Activated CD8-positive, alpha-beta memory T cell treated with anti-CD3 and anti-CD28 coated beads for 24 hours (primary cell): ENCODE measurements at places on chromosomes 16 and 17.

- no peak for DNase-seq
Observed at GRCh38 chr16:53565296-53565863, 62.4 kb upstream of the AKTIP start.

DNA sequence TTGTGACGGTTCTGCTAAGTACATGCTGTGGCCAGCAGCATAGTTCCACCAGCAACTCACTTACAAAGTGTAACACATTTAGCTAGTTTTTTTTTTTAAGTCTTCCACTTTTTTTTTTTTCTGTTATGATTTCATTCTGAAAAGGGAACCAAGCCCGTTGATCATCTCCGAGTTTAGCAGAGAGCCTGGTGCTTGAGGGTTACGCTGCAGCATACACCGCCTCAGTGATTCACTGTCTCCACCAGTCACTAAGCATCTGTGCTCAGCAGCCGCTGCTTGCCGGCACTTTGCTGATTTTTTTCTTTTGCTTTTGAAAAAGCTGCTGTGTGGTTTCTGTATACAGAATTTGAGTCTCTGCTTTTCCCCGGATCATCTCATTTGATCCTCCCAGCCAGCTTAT, 194.5 kb upstream of the CDH13 start:
- no peak for DNase-seq

DNA sequence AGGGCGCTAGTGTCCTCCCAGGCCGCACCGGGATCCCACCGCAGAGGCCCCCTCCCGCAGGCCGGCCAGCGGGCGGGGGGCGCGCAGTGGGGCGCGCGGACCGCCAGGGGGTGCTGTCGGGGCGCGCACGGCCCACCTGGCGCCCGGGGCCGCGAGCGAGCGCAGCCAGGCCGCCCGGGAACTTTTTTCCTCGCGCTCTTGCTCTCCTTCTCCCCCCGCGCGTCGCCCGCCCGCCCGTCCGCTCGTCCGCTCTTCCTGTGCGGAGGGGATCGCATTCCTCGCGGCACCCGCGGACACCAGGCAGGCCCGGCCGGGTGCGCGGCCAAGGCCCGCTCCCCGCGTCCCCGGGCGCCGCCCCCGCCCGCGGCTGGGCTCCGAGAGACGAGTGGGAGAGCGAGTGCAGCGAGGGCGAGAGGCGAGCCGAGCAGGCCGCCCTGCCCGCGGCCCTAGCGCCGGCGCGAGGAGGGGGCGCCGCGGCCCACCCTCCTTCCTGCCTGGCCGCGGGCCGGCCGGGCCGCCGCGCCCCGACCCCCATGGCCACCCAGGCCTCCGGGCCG, at the start of gene RAI1:
TSS of gene RAI1 (plus strand) at position 272 of the 557 bp plus-strand sequence. CDS start 111,491 bp downstream, outside the sequence.
- peak; percentile 90 for DNase-seq

GRCh38 chr16:31148896-31149295, 970 bp downstream of the PRSS36 start:
- no peak for DNase-seq

DNA sequence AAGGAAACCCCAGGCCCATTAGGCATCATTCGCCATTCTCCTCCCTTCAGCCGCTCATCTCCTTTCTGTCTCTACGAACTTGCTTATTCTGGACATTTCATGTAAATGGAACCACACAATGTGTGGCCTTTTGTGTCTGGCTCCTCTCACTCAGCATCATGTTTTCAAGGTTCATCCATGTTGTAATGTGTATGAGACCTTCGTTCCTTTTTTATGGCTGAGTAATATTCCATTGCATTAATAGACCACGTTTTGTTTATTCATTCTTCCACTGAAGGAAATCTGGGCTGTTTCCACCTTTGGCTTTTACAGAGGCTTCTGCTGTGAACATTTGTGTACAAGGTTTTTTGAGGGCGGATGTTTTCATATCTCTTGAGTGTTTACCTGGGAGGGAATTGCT, 3.2 kb downstream of the CRISPLD2 start:
- no peak for DNase-seq

DNA sequence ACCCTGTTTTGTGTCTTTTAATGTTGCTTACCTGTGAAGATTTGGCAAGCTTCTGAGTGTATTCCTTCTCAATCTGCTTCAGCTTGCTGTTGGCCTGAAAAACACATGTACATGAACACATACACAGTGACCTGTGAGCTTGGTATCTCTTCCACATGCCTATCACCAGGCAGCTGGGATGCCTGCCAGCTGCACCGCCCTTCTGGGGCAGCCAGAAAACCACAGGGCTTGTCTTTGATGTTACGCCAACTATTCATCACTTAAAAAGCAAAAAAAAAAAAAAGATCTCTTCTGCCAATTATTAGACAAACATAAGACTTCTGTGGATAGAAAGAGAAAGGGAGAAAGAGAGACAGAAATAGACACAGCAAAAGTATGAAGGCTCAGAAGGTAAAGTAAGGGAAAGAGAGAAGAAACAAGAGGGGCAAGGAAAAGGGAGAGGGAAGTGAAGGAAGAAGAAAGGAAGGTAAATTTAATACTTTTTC, 189.2 kb upstream of the AXIN2 start:
- peak; percentile 66 for DNase-seq

GRCh38 chr17:9521062-9521461, 54.6 kb downstream of the STX8 start:
- DNase-seq: no peak

- DNase-seq: no peak
Observed at GRCh38 chr17:16506188-16506587, 14.2 kb upstream of the LRRC75A start.

GRCh38 chr16:8376858-8377257, 213.5 kb downstream of the TMEM114 start:
- no peak for DNase-seq

DNA sequence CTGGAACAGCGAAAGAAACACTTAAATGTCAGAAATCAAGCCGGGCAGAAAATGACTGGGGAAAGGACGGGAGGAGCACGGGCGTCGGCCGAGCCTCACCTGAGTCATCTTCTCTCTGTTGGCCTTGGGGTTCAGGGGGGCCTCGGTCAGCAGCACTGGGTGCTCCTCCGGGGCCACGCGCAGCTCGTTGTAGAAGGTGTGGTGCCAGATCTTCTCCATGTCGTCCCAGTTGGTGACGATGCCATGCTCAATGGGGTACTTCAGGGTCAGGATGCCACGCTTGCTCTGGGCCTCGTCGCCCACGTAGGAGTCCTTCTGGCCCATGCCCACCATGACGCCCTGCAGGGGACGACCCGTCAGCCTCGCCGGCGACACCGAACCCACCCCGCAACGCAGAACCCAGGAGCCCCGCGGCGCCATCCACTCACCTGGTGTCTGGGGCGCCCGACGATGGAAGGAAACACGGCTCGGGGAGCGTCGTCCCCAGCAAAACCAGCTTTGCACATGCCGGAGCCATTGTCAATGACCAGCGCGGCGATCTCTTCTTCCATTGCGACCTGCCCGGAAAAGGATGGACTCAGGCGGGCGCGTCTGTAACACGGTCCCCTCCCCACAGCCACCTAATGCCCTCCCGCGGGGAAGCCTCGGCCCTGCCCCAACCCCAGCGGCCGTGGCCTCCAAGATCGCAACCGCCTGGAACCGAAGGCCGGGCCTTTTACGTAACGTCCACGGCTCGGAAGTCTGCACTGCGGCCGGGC, 616 bp downstream of the ACTG1 start:
- no peak for DNase-seq

DNA sequence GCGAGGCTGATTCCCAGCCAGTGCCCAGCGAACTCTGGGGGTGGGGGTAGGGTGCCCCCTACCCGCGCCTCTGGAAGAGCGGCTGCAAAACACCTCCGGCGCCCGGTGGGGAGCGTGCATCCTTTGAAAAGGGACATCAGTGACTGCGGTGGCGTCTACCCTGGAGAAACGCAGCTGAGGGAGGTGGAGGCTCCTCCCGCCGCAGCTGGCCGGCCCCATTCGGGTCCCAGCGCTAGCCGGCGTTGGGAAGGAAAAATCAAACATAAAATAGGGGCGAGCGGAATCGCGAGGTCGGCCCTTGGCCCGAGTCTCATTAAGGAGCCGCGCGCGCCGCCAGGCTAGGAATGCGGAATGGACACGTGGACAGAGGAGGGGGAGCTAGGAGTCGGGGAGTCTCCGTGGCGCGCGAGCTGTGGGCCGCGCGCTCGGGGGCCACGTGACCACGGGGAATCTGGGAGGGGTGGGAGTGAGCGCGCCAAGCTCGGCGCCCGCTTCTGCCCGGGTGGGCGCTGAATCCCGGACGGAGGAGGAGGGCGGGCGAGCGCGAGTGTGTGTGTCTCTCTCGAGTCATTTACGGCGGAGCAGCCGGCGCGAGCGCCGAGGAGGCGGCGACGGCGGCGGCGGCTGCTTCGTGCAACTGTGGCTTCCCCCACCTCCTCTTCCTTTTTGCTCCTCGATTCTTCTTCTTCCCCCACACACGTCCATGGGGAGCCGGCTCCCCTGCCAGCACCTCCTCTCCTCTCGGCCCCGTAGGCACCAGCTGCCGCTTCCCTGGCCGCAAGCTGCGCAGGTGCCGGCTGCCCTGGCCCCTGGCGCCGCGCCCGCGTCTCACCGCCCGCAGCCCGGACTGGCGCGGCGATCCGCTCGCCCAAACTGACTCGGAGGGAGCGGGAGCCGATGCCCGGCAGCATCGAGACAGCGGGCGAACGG, at the start of gene TMEM132E:
TSS of gene TMEM132E (plus strand) at position 566 of the 930 bp plus-strand sequence. CDS start 1,495 bp downstream, outside the sequence.
- peak; percentile 64 for DNase-seq

GRCh38 chr16:27445502-27446175, 43.7 kb downstream of the IL21R start:
- DNase-seq: no peak

GRCh38 chr17:44884941-44885340, 14.3 kb downstream of the EFTUD2 start:
- no peak for DNase-seq

- DNase-seq: no peak
Observed at GRCh38 chr17:52789829-52790228, 631.3 kb upstream of the CA10 start.

GRCh38 chr17:46908068-46908737, 14.8 kb upstream of the GOSR2 start:
- no peak for DNase-seq

DNA sequence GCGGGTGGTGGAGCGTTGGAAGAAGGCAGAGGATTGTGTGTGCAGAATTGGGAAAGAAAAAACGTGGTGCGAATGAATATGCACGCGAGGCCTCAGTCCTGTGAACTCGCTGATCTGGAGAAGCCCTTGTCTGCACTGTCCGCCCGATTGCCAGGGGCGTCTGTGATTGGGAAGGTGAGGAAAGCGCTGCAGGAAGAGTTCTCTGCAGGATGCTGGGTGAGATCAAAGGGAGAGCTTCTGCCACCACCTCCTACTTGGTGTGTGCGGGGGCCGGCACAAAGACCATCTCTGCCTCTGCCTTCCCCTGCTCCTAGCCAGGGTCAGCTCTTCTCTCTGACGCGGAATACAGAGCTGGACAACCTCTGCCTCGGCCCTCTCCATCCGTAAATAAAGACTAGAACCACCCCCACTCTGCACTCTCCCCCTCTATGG, 841 bp upstream of the RAB5C start:
- DNase-seq: no peak

- DNase-seq: peak; percentile 72
Observed at GRCh38 chr16:11088074-11088730, 143.8 kb downstream of the CLEC16A start.

- no peak for DNase-seq
Observed at GRCh38 chr17:10803830-10804475, at the start of gene TMEM238L. TMEM238L (minus strand) TSS chr17:10804099; CDS start chr17:10803963, 136 bp downstream.

- DNase-seq: no peak
Observed at GRCh38 chr16:11306381-11306780, 25.3 kb upstream of the PRM1 start.

DNA sequence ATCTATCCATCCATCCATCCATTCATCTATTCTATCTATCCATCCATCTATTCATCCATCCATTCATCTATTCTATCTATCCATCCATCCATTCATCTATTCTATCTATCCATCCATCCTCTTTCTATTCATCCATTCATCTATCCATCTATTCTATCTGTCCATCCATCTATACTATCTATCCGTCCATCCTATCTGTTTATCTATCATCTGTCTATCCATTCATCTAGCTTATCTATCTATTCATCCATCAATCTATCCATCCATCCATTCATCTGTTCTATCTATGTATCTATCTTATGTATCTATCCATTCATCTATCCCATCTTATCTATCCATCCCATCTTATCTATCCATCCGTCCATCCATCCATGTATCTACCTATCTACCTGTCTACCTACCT, 8.8 kb downstream of the RNF213 start:
- no peak for DNase-seq

GRCh38 chr17:82328141-82328993, 5.2 kb downstream of the SECTM1 start:
- no peak for DNase-seq

- no peak for DNase-seq
Observed at GRCh38 chr17:21459536-21459935, 83.4 kb downstream of the KCNJ12 start.

- no peak for DNase-seq
Observed at GRCh38 chr16:17106243-17106791, 364.4 kb downstream of the XYLT1 start.

GRCh38 chr16:24943471-24943870, 71.7 kb downstream of the ARHGAP17 start:
- no peak for DNase-seq

DNA sequence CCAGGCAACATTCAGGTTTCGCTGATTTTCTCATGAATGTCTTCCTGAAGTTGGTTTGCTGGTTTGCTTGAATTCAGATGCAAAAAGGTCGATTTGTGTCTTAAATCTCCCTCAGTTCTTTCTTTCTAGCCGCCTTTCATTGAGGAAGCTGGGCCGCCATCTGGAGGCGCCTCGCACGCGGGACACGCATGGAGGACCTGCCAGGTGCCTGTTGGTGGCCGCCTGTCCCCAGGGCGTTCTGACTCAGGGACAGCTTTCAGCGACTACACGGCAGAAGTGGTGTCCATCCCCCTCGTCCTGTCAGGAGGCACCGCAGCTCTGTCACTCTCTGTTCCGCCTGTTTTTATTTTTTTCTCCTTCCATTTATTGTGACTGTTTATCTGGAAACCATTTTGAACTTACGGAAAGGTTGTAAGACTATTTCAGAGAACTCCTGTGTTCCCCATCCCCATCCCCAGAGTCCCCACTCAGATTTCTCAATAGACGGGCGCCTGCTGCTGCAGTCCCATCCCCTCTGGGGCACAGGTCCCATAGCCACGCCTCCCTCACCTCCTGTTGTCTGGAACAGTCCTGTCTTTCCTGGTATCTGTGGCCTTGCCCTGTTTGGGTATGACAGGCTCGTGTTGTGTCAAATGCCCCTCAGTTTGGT, 33.2 kb downstream of the COX4I1 start:
- DNase-seq: no peak

DNA sequence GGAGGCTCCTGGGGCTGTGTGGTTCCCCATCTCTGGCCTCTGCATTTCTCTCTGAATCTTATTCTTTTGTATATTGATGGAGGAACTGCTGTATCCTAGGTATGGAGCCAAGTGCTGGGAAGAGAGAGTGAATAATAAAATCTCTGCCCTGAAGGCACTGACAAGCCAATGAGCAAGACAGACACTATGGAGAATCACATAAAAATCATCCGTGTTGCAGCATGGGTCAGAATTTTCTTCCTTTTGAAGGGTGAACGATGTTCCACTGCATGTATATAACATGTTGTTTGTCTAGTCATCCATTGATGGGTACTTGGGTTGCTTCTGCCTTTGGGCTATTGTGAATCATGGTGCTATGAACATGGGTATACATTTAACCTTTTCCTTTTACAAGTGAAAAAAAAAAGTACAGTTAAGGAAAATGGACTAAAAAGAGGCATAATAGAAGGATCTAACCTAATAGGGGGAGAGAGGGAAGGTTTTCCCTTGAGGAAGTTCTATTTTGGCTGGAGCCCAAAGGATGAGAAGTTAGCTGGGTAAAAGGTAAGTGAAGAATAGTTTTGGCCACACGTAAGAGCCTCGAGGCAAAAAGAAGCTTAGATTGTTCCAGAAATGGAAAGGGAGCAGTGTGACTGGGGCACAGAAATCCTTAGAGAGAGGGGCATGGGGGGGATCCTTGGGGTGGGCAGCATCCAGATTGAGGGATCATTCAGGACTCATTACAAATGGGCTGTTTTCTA, 32.3 kb upstream of the GNA13 start:
- no peak for DNase-seq
